ENCODE measurements at places on chromosomes 13 and 19.

DNA sequence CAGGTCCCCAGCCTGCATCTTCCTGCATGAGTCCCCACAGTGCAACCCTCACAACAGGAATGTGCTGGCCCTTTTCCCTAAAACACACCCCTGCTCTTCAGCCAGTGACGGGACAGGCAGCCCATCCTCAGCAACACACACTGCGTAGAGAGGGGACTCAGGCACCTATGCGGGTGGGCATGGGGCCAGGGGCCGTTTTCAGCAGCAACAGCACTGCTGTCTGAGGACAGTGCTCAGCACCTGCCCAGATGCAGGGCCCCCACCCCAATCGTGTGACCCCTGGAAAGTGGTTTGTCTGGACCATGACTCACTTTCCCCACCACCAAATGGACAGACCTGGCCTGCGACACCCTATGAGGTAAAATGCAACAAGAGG is 28.0 kb upstream of the ISYNA1 start:
- DNase-seq: no peak

GRCh38 chr13:23384111-23384510 is 49.4 kb downstream of the SACS start:
- no peak for DNase-seq

DNA sequence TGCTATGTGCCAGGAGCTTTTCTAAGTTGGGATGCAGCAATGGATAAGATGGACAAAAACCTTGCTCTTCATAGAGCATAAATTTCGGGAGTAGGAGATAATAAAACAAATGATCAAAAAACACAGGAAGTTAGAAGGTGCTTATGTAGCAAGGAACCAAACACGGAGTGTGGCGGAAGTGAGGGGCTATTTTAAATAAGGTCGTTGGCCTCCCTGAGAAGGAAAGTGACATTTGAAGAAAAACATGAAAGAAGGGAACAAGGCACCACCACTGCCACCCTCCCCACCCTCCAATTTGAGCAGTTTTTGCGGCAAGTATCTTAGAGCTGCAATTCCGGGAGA is 3.2 kb upstream of the GSX1 start:
- DNase-seq: no peak

- peak; percentile 81 for DNase-seq
These were observed at the start of gene BCAM for GRCh38 chr19:44808463-44809371. TSS of gene BCAM (plus strand) at chr19:44809103. CDS start at chr19:44809125, 22 bp downstream.

DNA sequence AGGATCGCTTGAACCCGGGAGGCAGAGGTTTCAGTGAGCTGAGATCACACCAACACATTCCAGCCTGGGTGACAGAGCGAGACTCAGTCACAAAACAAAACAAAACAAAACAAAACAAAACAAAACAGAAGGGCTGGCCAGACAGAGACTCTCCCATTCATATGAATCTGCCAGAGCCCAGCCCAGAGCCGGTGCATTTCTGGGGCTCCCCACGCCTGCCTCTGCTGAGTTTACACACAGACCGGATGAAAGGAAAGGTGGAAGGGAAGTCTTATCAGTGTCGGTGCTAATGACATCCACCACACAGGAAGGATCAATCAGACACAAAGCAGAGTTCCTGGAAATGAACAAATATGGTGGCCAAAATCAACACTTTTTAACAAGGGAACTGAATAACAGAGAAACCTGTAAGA is 6.8 kb downstream of the TRAPPC6A start:
- DNase-seq: no peak

DNA sequence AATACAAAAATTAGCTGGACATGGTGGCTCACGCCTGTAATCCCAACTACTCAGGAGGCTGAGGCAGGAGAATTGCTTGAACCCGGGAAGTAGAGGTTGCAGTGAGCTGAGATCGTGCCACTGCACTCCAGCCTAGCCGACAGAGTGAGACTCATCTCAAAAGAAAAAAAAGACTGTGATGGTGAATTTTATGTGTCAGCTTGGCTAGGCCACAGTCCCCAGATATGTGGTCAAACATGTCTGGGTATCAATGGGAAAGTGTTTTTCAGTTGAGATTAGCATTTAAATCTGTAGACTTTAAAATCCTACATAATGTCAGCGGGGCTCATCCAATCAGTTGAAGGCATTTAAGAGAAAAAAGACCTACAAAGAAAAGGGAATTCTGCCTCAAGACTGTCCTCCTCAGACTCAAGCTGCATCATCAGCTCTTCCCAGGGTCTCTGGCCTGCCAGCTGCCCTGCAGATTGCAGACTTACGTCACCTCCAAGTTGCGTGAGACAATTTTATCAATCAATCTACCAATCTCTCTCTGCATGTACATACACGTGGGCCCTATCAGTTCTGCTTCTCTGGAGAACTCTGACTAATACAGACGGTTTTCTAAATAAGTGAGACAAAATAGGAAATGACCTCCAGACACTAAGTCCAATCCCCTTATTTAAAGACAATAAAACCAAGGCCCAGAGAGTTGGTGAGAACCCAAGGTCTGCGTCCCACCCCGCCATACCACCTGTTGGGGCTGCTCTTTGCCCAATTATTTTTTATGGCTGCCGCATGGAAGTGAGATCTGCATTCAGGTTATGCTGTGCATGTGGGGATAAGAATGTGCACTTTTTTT is 99.2 kb downstream of the ABCC4 start:
- DNase-seq: peak; percentile 44

- peak; percentile 63 for DNase-seq
These were observed 18.7 kb downstream of the CD70 start for GRCh38 chr19:6572217-6572616.

GRCh38 chr19:12997967-12998940 is 3.0 kb downstream of the NFIX start:
- DNase-seq: no peak

GRCh38 chr13:30798776-30799355 is 63.5 kb downstream of the ALOX5AP start:
- no peak for DNase-seq

- peak; percentile 73 for DNase-seq
These were observed 11.9 kb downstream of the LTBP4 start for GRCh38 chr19:40612831-40613689.

- DNase-seq: no peak
These were observed 237.7 kb downstream of the MZT1 start for GRCh38 chr13:72489751-72490150.

- no peak for DNase-seq
These were observed 6.7 kb downstream of the CAMSAP3 start for GRCh38 chr19:7602240-7602934.

DNA sequence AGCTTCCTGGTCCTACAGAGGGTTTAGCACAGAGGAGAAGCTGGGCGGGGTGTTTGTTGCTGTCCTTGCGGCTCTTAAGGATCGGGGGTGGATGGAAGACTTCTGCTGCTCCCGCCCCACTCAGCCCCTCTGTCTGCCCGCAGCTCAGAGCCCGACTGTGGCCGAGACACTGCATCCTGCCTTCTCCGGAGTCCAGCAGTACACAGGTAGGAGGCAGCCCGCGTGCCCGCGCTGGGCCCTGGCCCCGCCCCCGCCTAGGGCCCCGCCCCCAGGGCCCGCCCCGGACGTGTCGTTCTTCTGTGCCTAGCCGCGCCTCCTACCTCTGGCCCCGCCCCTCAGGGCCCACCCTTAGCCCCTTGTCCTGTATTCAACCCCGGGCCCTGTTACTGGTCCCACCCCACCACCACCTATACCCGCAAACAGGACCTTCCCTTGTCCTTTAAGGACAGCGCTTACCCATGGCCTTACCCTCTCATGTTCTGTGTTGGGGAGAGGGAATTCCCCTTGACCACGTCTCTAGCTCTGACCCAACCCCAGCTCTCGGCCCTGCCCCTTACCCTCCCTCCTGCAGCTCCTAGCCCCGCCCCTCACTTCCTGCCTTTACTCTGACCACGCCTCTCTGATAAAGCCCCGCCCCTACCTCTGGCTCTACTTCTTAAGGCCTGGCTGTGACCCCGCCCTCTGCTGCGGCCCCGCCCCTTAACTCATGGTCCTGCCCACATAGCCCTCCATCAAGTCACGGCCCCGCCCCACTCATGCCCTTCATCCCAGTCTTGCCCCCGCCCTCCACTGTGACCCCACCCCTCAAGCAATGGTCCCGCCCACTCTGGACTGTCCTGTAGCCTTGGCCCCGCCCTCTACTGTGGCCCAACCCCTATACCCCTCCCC is 60.5 kb downstream of the CELF5 start:
- DNase-seq: peak; percentile 54

GRCh38 chr13:114044486-114044885 is 70.6 kb upstream of the C13orf46 start:
- no peak for DNase-seq

DNA sequence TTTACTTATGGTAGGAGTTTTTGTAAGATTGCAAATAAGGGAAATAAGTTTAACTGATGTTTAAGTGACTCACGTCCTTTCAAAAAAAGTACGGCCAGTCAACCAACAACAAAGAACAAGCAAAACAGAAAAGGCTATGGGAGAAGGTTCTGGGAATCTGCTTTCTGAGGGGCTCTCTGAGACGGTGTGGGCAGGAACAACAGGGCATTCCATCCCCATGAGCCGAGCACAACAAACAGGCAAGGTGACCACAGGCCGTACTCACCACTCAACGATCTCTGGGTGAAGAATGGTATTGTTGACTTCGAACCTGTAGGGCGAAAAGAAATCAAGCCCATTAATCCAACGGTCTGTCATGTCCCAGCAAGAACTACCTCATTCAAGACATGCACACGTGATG is 43.8 kb downstream of the PEPD start:
- DNase-seq: no peak

- peak; percentile 36 for DNase-seq
These were observed 338.1 kb downstream of the RFC3 start for GRCh38 chr13:34155931-34156607.

DNA sequence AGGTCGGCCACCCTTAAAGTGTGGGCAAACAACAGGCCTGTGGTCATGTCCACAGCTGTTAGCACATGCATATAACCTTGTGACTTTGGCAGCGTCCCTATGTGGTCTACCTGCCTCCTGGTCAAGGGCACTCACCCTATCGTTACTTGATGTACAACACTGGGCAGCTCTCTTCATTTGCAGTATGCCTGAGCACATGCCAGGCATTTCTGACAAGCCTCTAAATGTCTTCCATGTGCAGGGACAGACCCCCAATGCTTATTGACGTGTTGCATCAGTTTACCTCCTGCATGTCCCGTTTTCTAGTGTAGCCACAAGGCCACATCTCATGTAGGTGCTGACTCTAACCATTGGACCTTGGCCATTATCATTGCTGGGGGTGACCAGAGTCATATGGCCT is 731.7 kb upstream of the MIR17HG start:
- no peak for DNase-seq

- DNase-seq: peak; percentile 78
These were observed at the start of gene MAMSTR for GRCh38 chr19:48719263-48720171. TSS of gene MAMSTR (minus strand) at chr19:48719725. CDS start at chr19:48719031, 694 bp downstream.
